ENCODE measurements at places on chromosomes 4 and X.

DNA sequence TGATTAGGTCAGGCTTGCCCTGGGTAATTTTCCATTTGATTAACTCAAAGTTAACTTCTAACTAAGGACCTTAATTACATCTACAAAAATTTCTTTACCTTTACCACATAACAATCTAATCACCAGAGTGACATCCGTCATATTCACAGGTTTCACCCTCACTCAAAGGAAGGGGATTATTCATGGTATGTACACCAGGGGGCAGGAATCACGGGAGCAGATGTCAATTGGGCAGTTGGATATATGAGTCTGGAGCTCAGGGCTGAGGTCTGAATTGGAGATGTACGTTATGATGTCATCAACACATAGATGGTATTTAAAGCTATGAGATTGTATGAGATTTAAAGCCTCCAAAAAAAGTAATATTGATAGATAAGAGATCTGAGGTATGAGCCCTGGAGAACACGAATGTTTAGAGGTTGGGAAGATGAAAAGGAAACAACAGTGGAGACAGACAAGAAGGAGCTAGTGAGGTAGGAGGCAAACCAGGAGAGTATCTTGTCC is 52.9 kb downstream of the PGRMC1 start:
- DNase-seq: no peak

GRCh38 chr4:38846015-38846414 is 10.6 kb downstream of the TLR6 start:
- no peak for DNase-seq

GRCh38 chrX:37825215-37825842 is 22.0 kb downstream of the DYNLT3 start:
- no peak for DNase-seq

- no peak for DNase-seq
These were observed 58.0 kb downstream of the LAS1L start for GRCh38 chrX:65476564-65476963.
